ENCODE measurements at places on chromosomes 1 and 21.
A peak's percentile ranks its signal among the peaks of the same experiment; 100 is the strongest.

GRCh38 chr1:1573843-1574720 is 581 bp downstream of the SSU72 start:
- peak; percentile 82 for DNase-seq

GRCh38 chr1:147800804-147801203 is 40.4 kb upstream of the GJA5 start:
- no peak for DNase-seq

DNA sequence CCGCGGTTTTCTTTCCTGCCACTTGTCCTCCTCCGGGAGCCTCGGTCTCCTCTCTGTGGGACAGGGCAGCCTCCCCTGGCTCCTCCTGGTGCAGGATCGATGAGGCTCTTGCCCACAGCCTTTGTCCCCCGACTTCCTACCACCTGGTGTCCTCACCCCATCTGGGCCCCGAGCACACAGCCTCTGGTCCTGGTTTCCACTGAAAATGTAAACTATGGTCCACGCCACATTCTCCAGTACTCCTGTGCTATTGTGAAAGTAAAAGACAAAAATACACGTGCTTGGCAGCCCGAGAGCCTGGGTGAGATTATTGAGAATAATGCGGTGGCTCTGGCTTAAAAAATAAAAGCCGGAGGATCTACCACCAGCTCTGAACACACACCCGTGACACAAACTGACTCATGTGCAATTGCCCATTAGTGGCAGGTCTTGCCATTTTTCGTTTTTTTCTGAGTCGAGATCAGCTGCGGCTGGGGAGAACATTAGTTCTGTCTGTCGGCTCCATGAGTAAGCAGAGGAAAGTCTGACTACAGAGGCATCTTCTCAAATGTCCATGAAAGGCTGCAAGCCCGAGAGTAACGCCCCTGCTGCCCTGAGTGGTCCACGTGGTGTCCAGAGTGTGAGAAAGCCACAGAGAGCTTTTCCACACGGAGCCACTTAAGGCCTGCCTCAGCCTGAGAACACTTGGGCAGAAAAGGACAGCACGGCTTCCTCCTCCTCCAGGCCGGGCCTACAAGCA is 5.7 kb upstream of the COL6A2 start:
- DNase-seq: peak; percentile 33

GRCh38 chr1:183388735-183389134 is 29.4 kb downstream of the NMNAT2 start:
- DNase-seq: no peak

DNA sequence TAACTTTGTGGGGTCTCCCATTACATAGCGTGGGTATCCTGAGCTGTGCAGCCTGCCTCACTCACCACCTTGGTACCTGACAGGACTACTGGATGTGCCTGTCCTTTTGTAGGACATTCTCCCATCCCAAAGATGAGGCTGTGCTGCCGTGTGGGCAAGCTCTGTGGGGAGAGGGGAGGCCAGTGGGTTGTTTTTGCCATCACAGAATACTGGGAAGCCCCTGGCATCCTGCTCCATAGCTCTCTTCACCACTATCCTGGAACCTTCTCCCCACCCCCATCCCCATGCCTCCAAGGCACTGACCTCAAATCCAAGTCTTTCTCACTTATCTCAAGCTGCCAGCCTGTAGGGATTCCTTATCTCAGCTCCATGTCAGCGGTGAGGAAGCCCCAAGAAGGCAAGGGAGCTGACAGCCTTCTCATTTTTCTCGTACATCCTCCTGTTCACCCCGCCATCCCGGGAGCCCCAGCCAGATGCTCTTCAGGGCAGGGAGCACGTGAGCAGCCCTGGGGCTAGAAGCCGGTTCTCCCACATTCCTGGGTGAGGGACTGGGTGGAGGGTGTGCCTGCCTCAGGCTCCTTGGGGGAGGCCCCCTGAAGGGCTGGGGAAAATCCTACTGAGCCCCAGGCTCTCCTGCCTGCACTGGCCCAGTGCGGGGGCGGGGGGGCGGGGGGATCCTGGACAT is 2.4 kb upstream of the ELF3 start:
- peak; percentile 84 for DNase-seq

DNA sequence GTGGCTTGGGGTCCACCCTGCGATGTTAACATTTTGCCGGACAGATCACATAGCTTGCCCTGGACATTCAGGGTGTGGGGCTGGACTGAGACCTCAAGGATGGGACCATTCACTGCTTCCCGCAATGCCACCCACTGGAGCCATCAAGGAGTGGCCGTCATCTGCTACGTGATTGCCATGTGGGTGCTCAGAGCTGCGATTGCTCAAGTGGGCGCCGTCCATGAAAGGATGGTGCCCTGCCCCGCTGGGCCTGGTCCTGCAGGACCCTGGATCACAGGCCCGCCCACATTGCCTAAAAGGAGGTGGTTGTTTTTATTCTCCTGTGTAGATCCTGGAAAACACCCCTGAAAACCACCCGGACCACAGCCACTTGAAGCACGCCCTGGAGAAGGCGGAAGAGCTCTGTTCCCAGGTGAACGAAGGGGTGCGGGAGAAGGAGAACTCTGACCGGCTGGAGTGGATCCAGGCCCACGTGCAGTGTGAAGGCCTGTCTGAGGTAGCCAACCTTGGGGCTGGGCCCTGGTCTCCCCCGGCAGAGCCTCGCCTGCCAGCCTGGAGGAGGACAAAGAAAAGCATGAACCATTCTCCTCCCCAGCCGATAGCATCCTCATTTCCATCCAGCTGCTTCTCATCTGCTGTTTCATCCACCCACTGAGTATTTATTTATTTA is 40.4 kb downstream of the ATP5PO start:
- no peak for DNase-seq

DNA sequence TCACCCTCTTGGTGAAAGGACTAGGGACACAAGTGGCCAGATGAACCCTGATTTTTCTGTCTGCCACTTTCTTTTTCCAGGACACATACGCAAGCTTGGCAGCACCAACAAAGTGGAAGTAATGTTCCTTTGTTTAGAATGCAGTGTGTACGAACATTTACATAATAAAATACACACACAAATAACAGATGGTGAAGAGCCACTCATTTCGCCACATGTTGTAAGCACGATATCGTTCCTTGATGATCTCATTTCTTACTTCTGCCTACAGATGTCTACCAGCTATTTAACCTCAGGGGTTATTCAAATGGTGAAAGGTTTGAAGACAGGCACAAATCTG is 670.2 kb upstream of the CXADR start:
- no peak for DNase-seq

DNA sequence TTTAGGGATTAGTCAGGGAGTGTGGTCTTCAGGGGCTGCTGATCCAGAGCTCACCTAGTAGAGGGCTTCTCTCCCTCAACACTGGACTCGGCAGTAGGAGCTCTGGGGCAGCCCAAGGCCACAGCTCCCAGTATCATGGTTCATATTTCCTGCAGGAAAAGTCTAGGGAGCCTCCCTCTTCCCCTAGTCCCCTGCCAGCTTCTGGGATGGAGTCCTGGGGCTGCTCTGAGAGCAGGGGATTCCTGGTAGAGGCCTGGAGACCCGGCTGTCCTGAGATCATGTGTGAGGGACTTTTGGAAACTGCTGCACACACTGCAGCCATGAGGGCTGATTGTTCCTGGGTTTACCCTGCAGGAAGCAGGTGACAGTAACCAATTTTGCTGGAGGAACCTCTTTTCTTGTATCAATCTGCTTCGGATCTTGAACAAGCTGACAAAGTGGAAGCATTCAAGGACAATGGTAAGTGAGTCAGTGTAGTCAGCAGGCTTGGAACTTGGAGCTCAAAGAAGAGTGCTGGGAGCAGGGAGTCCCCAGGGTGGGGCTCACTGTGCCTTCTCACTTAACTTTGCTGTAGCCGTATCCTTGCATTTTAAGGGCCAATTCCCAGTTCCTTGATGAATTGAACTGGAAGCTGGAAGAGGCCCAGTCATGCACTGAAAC is 16.3 kb downstream of the STRIP1 start:
- no peak for DNase-seq

GRCh38 chr1:1080122-1080757 is 6.1 kb upstream of the RNF223 start:
- DNase-seq: peak; percentile 86

DNA sequence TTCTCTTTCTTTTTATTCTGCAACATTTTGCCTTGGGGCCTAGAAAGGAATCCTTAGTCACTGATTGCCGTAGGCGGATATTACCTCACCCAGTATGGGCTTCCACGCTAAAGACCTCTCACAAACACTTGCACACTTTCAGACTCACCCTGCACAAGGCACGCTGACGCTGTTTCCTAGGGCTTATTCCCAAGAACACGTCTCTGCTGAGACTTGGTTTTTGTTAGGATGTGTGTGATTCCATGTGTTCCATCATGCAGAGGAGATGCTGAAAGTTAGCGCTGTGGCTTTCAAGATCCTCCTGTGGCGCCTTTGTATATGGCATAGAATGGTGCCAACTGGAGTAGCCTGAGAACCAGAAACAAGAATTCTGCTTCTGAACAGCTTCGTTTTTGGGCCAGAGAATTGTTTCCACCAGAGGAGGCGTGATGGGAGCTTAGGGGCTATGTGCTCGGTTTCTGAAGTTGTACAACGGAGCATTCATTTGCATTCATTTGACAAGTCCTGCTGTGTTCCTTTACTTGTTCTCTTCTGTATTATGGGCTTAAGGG is 297.0 kb downstream of the DISC1 start:
- no peak for DNase-seq

DNA sequence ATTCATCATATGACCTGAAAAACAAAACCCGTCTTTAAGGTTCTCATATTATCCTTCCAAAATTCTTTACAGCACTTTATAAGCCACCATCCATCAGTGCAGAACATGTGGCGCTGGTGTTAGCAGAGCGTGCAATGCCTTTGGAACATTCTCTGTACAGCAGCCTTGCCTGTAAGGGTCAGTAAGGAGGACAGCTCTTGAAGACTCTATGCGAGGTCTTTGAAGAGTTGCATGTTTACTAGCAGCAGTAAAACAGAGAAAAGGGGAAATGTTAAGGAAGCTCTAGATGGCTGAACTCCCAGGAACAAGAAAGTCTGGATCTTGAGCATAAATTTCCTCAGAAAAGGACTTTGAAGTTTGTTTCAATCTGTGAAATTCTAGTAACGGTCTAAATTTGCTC is 365.6 kb downstream of the DUSP10 start:
- DNase-seq: no peak

DNA sequence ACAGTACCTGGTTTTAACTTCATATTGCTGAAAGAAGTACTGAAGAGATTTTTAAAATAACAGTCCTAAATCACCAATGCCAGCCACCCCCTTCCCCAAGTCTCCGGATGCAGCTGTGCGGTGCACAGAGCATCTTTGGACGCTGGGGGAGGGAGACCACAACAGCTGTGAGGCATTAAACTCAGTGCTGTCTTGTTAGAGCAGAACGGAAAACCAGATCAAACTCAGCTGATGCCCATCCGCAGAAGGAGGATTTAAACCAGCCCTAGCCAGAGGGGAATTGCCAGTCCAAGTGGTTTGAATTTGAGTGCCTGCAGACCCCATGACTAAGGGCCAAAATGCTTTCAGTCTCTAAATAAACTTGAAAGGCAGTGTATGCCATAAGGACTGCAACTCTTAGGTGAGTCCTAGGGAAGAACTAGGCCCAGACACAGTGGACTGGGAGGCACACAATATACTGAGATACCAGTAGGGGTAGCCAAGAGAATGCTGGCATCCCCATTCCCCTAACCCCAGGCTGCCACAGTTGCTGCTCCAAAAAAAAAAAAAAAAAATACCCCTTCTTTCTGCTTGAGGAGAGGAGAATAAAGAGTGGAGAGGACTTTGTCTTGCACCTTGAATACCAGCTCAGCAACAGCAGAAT is 576.2 kb downstream of the NEGR1 start:
- DNase-seq: peak; percentile 60

- no peak for DNase-seq
Observed at GRCh38 chr21:38905328-38905727, 99.6 kb downstream of the ETS2 start.

- no peak for DNase-seq
Observed at GRCh38 chr1:198304431-198304830, 147.6 kb downstream of the NEK7 start.

DNA sequence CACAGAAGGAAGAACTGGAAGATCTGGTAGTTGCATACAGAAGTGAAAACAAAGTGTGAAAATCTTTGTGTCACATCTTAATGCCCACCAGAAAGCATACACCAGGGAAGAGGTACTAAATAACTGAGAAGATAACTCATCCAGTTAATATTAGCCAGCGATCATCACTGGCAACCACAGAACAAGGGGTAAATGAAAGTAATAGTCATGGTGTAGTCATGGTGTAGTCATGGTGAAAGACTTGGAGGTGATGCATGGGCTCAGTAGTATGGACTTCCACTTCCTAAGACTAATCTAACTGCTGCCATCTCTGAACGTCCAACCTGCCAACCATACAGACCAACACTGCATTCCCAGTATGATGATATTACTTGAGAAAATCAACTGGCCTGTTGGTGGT is 481.2 kb upstream of the NR5A2 start:
- no peak for DNase-seq

DNA sequence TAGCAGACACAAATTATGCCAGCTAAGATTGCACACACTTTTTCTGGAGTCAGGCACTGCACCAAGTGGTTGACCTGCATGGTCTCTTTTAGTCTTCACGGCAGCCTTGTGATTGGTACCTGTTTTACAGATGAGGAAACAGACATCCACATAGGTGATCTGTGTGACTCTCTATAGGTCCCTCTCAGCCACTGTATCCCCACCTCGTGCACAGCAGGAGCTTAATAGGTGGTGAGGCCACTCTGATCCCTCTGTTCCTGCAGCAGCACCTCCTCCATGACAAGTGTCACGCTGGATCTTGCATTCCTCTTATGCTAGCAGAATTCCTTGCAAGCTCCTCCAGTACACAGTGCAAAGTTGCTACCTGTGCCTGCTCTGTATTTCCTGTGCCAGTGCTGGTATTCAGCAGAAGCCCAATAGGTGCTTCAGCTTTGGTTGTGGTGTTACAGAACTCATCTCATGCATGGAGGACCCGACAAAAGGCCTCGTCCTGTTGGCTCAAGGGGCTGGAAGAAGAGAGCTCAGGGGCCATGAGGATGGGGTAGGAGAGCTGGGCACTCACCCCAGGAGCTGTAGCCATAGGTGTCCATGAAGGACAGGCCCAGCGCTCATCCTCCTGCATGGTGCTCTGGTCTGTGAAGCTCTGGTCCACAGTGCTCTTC is 546.7 kb downstream of the PTPRU start:
- DNase-seq: no peak

DNA sequence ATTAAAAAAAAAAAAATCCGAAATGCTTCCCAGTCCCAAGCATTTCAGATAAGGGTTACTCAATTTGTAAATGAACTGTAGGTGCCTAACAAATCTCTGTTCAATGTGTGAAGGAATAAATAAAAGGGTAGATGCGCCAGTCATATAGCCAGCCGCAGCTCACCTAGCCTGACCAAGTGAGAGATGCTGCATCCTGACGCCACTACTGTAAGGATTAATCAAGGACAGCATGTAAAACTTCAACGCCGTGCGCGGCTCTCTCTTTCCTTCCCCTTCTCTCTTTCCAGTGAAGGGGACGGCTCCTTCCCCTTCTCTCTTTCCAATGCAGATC is 441 bp downstream of the PPT1 start:
- no peak for DNase-seq
